ENCODE measurements at places on chromosomes 7 and 10. TPM values are rescaled to one million over a fixed set of nuclear protein-coding genes. Genes with fewer than 3 reads are reported as not detected.
A peak's percentile ranks its signal among the peaks of the same experiment; 100 is the strongest.

DNA sequence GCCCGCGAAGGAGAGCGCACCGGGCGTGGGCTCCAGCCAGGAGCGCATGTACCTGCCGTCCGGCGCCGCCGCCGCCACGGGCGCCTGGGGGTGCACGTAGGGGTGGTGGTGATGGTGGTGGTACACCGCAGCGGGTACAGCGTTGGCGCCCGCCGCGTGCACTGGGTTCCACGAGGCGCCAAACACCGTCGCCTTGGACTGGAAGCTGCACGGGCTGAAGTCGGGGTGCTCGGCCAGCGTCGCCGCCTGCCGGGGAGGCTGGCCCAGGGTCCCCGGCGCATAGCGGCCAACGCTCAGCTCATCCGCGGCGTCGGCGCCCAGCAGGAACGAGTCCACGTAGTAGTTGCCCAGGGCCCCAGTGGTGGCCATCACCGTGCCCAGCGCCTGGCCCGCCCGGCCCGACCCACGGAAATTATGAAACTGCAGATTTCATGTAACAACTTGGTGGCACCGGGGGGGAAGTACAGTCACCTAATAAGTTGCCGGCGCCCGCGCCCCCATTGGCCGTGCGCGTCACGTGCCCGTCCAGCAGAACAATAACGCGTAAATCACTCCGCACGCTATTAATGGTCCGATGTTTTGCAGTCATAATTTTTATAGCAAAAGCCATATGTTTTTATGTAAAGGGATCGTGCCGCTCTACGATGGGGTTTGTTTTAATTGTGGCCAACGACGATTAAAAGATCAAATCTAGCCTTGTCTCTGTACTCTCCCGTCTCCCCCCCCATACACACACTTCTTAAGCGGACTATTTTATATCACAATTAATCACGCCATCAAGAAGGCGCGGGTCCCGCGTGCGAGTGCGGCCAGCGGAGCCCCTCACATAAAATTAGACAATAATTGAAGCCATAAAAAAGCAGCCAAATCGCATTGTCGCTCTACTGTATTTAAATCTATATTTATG is at the start of gene HOXA9:
TSS of gene HOXA9 (minus strand) at position 449 of the 907 bp plus-strand sequence. CDS start at position 369, 80 bp downstream.
- H3K4me3 ChIP-seq: peak within 1 kb of the TSS; percentile 63
- H3K27ac ChIP-seq: peak within 1 kb of the TSS; percentile 99
- peaks cover 54% of the 10 kb centered on the region for H3K27me3 ChIP-seq
- peaks cover 70% of the 10 kb centered on the region for H3K4me1 ChIP-seq
- peaks cover 30% of the 10 kb centered on the region for H3K36me3 ChIP-seq

- no peaks in the 10 kb centered on the region for H3K36me3 ChIP-seq
- H3K4me1 ChIP-seq: no peaks in the 10 kb centered on the region
- H3K4me3 ChIP-seq: no peak overlapping the region
These were observed 23.9 kb downstream of the CACNB2 start for GRCh38 chr10:18164093-18164492.

- peaks cover 23% of the 10 kb centered on the region for H3K4me1 ChIP-seq
- peak within 1 kb of the TSS; percentile 80 for H3K27ac ChIP-seq
- H3K4me3 ChIP-seq: peak within 1 kb of the TSS; percentile 67
- DNase-seq: peak; percentile 35
- no peaks in the 10 kb centered on the region for H3K36me3 ChIP-seq
These were observed at the start of gene GSDME for GRCh38 chr7:24757353-24758275. Gene GSDME (minus strand): TSS chr7:24757464. CDS start chr7:24749774, 7,690 bp downstream.

DNA sequence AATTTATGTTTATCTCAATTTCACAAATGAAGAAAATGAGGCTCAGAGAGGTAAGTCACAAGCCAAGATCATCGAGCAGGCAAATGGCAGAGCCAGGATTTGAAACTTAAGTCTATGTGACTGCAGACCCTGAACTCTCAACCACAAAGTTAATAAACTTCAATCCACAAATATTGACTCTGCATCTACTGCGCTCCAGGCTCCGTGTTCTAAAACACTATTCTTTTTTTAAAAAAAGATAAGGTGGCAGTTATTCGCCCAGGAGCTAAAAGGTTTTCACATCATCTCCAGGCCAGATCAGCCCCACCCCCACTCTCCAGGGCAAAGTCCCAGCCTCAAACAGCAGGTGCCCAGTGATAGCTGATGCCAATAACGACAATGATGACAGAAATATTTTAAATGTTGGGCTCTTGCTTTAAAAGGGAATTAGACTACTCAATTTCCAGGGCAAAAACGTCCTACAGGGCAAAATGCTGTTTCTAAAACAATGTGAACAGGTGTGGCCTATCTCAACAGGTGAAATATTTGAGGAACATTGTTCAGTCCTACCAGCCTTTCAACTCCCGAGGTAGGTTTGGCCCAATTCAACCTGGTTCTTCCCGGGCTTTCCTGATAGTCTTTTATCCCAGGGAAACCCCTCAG is 85.2 kb downstream of the SORBS1 start:
- peak overlapping the region; percentile 69 for H3K27ac ChIP-seq
- no peak for DNase-seq
- no peaks in the 10 kb centered on the region for H3K27me3 ChIP-seq

- no peak overlapping the region for H3K4me3 ChIP-seq
- no peaks in the 10 kb centered on the region for H3K4me1 ChIP-seq
- DNase-seq: no peak
- H3K27me3 ChIP-seq: no peaks in the 10 kb centered on the region
- no peaks in the 10 kb centered on the region for H3K36me3 ChIP-seq
These were observed 49.9 kb upstream of the COL1A2 start for GRCh38 chr7:94344826-94345225.

DNA sequence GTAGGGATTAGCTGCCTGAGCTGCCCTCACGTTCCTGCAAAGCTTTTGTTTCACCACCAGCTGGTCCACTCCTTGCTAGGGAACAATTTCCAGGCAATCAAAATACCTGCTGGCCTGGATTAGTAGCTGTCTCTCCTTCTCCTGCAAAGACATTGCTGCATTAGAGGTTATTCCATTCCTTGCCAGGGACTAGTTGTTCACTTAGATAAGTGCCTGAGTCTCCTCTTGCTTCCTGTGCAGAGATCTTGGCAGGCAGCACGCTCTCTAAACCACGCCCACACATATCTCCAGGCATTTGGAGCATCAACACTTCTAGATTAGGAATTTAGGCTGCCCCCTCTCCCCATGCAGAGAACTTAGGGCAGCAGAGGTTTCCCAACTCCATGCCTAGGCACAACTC is 150.4 kb upstream of the SMIM30 start:
- H3K27ac ChIP-seq: no peak overlapping the region
- no peaks in the 10 kb centered on the region for H3K4me1 ChIP-seq
- H3K27me3 ChIP-seq: no peaks in the 10 kb centered on the region

- peaks cover 6% of the 10 kb centered on the region for H3K4me1 ChIP-seq
- H3K4me3 ChIP-seq: no peak overlapping the region
- H3K36me3 ChIP-seq: no peaks in the 10 kb centered on the region
These were observed 8.7 kb downstream of the WBP1L start for GRCh38 chr10:102752266-102752930.

DNA sequence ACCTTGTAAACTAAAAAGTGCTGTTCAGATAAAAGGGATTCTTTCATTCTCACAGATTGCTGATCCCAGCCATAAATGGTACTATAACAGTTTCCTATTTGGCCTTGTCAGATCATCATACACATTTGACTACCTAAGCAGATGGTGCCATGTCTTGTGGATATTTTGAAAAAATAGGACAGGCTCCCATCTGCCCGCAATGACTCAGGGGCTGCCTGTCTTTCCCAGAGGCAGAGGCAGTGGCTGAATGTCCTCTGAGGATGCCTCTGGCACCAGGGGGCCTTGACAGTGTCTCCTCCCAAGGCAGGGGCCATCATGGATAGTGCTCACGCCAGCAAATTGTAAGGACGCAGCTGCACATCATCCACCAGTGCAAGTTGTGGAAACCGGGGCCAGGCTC is 323.0 kb upstream of the PODXL start:
- no peaks in the 10 kb centered on the region for H3K4me1 ChIP-seq
- DNase-seq: no peak
- no peak overlapping the region for H3K27ac ChIP-seq
- no peaks in the 10 kb centered on the region for H3K36me3 ChIP-seq

GRCh38 chr7:151805191-151805590 is 71.7 kb downstream of the PRKAG2 start:
- peaks cover 21% of the 10 kb centered on the region for H3K4me1 ChIP-seq
- H3K4me3 ChIP-seq: no peak overlapping the region
- no peak for DNase-seq
- H3K27me3 ChIP-seq: no peaks in the 10 kb centered on the region

GRCh38 chr7:19772306-19772705 is 1.1 kb downstream of the TMEM196 start:
- H3K27me3 ChIP-seq: peaks cover 3% of the 10 kb centered on the region
- peak overlapping the region; percentile 46 for H3K4me3 ChIP-seq
- H3K36me3 ChIP-seq: no peaks in the 10 kb centered on the region

GRCh38 chr7:135188298-135188984 is 17.9 kb upstream of the CYREN start:
- H3K4me1 ChIP-seq: no peaks in the 10 kb centered on the region
- H3K36me3 ChIP-seq: peaks cover 71% of the 10 kb centered on the region
- no peak for DNase-seq
- H3K27me3 ChIP-seq: no peaks in the 10 kb centered on the region
- H3K4me3 ChIP-seq: no peak overlapping the region

DNA sequence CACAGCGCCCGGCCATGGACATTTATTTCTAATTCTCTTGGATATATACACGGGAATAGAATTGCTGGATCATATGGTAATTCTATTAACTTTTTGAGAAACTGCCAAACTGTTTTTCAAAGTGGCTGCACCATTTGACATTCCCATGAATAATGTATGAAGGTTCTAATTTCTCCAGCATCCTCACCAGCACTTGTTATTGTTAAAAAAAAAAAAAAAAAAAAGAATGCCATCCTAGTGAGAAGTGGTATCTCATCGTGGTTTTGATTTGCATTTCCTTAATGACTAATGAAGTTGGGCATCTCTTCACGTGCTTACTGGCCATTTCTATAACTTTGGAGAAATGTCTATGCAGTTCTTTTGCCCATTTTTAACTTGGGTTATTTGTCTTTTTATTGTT is 13.5 kb downstream of the CNNM2 start:
- no peak overlapping the region for H3K27ac ChIP-seq
- no peak overlapping the region for H3K4me3 ChIP-seq
- H3K4me1 ChIP-seq: no peaks in the 10 kb centered on the region
- H3K27me3 ChIP-seq: no peaks in the 10 kb centered on the region
- H3K36me3 ChIP-seq: peaks cover 4% of the 10 kb centered on the region

GRCh38 chr7:109763611-109764010 is 1193.9 kb downstream of the DNAJB9 start:
- H3K27ac ChIP-seq: no peak overlapping the region
- no peak for DNase-seq
- H3K36me3 ChIP-seq: no peaks in the 10 kb centered on the region
- H3K4me3 ChIP-seq: no peak overlapping the region
- H3K27me3 ChIP-seq: no peaks in the 10 kb centered on the region
- H3K4me1 ChIP-seq: no peaks in the 10 kb centered on the region

- H3K27ac ChIP-seq: no peak overlapping the region
- no peaks in the 10 kb centered on the region for H3K36me3 ChIP-seq
- H3K27me3 ChIP-seq: no peaks in the 10 kb centered on the region
These were observed 19.7 kb downstream of the RPS24 start for GRCh38 chr10:78053211-78053868.

DNA sequence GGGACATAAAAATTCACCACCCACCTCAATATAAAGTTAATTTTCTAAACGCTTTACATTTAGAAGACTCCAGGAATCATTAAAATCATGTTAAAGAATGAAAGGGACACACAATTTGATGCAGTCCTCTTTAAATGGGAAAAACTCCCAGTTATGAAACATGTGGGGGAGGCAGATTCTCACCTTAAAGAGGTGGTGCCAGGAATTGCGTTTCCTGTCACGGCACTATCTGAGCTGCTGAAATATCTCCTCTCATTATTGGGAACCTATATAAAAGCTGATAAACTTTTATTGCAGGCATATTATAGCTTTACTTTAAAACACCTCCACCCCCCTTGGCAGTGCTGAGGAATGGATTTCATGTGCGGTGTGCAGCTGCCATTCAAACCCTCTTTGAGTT is 94.8 kb upstream of the SORCS3 start:
- no peak overlapping the region for H3K27ac ChIP-seq
- no peaks in the 10 kb centered on the region for H3K27me3 ChIP-seq
- DNase-seq: no peak
- H3K36me3 ChIP-seq: no peaks in the 10 kb centered on the region
- H3K4me1 ChIP-seq: peaks cover 3% of the 10 kb centered on the region

DNA sequence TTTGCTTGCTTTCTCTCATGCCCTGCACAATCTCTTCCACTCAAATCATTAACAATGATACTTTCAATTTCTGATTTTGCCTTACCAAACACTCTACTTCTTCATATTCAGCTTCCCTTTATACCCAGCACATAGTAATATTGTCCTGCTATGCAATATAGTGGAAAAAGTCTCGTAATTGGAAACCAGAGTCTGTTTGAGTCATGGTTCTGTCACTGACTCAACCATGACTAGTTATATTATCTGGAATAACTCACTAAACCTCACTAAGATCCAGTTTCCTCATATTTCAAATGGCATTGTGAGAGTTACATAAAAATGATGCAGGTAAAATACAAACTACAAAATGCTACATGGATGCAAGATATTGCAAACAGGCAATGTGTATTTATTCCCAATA is 98.5 kb upstream of the LRRTM3 start:
- no peaks in the 10 kb centered on the region for H3K27me3 ChIP-seq
- no peak overlapping the region for H3K27ac ChIP-seq
- H3K36me3 ChIP-seq: no peaks in the 10 kb centered on the region
- no peak for DNase-seq

GRCh38 chr10:101236376-101237080 is 7.3 kb upstream of the LBX1 start:
- H3K36me3 ChIP-seq: peaks cover 12% of the 10 kb centered on the region
- H3K27ac ChIP-seq: no peak overlapping the region
- DNase-seq: no peak
- no peak overlapping the region for H3K4me3 ChIP-seq

GRCh38 chr10:126738001-126738400 is 67.5 kb upstream of the C10orf90 start:
- no peak overlapping the region for H3K4me3 ChIP-seq
- H3K4me1 ChIP-seq: peaks cover 3% of the 10 kb centered on the region

GRCh38 chr10:80611481-80612185 is 73.9 kb downstream of the SH2D4B start:
- H3K27me3 ChIP-seq: no peaks in the 10 kb centered on the region
- no peaks in the 10 kb centered on the region for H3K36me3 ChIP-seq
- no peak for DNase-seq

- no peaks in the 10 kb centered on the region for H3K27me3 ChIP-seq
- no peak overlapping the region for H3K4me3 ChIP-seq
- H3K27ac ChIP-seq: no peak overlapping the region
- peaks cover 22% of the 10 kb centered on the region for H3K4me1 ChIP-seq
- no peak for DNase-seq
- H3K36me3 ChIP-seq: peaks cover 52% of the 10 kb centered on the region
These were observed 13.7 kb downstream of the TACR2 start for GRCh38 chr10:69403066-69403465.

- no peak for DNase-seq
- H3K4me1 ChIP-seq: peaks cover 16% of the 10 kb centered on the region
- H3K4me3 ChIP-seq: no peak overlapping the region
These were observed 23.9 kb downstream of the GOLGA7B start for GRCh38 chr10:97873569-97873968.

Gene PIK3AP1
- 4.3 TPM for total RNA-seq

Gene ELMO1
- 87.1 TPM for total RNA-seq

Gene MYO3A
- total RNA-seq: 3.3 TPM

Gene FFAR4
- total RNA-seq: 0.30 TPM

Gene MRLN
- total RNA-seq: 25.0 TPM

Gene KBTBD2
- total RNA-seq: 78.8 TPM

Gene TMEM213
- not detected for total RNA-seq

Gene TAS2R4
- total RNA-seq: 3.4 TPM

Gene RAPGEF5
- total RNA-seq: 76.4 TPM

Gene LIPN
- 0.30 TPM for total RNA-seq

Gene SUPV3L1
- total RNA-seq: 31.0 TPM

Gene ZP3
- 2.3 TPM for total RNA-seq

Gene SPACDR
- total RNA-seq: 2.0 TPM

Gene TEX36
- 0.40 TPM for total RNA-seq

Gene ZFAND2A
- total RNA-seq: 29.8 TPM

Gene AGR3
- 1.5 TPM for total RNA-seq

Gene MARVELD1
- total RNA-seq: 11.7 TPM
